ENCODE measurements at places on chromosomes 4 and X.

GRCh38 chr4:108651014-108651791 lies 804 bp downstream of the OSTC start:
- DNase-seq: no peak

DNA sequence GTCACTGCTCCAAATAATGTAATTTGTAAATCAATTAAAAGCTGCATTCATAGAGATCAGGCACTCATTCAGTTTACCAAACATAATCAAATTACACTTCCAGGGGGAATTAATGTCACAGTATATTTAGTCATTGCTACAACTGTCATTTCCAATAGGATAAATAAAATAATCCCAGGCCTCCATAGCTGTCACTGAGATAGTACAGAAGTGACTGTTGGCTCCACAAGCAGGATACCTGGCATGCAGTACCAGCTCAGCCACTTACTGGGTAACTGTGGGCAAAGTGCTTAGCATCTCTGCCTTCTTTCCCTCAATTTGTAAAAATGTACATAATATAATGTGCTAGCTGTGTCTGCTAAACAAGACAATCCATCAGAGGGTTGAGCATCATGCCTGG lies 128.1 kb downstream of the CAMK2D start:
- DNase-seq: no peak

DNA sequence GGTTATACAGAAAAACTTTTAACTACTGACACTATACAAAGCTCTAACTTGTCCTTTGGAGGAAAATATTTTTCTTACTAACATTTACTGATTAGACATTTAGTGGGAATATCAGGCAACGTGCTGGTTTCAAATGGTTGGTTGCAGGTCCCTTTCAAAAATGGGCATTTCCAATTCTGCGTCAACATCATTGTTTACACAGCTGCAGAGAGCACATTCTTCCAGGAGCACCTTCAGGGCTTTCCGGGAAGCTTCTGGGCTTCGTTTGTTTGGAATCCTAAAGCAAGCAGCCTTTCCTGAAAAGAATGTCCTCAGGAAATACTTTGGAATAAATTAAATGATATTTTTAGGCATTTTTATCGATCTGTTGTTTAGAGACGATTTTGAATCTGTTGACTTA lies 289.7 kb downstream of the TRIML1 start:
- no peak for DNase-seq

GRCh38 chr4:170259631-170260153 lies 169.9 kb upstream of the AADAT start:
- no peak for DNase-seq

DNA sequence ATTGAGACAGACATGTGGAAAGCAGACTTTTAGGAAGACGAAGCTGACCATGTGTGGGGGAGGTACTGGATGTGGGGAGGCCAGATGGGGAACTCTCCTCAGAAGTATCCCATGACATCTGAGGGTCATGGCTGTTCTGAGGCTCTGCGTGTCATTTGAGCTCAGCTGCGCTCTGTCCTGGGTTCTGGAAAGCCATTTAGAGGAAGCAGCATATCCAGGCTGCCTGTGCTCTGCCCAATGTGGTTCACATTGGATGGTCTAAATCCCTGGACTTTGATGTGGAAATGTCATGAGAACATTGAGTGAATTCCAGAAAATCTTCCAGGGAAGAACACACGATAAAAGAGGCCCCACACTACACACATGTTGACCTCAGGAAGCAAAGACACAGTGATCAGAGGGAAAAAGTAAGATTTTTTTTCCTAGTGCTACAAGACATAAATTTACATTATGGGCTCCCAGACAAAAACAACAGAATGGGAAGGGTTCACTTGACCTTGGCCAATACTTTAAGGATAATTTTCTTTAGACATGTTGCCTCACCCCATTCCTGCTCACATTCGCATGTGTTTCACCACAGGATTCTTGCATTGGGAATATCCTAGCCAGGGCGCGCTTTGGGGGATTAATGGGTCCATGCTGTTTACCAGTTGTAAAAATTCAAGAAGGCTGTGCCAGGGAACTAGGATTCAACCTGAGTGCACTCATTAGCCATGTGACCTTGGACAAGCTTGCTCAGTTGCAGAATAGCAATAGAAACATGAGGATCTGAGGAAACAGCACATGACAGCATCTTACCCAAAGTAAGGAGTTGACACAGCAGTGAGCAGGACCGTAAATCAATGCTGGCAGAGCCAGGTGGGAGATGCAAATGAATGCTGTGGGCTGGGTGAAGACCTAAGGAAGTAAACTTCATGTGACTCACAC lies 73.2 kb upstream of the C1QTNF7 start:
- DNase-seq: no peak

GRCh38 chrX:10156199-10157031 lies at the start of gene CLCN4:
Gene CLCN4 (plus strand): TSS chrX:10156975. CDS start chrX:10185033, 28,058 bp downstream.
- no peak for DNase-seq

GRCh38 chr4:155339588-155339987 lies 37.2 kb downstream of the MAP9 start:
- no peak for DNase-seq

GRCh38 chrX:132406106-132406505 lies 82.7 kb downstream of the MBNL3 start:
- DNase-seq: no peak

DNA sequence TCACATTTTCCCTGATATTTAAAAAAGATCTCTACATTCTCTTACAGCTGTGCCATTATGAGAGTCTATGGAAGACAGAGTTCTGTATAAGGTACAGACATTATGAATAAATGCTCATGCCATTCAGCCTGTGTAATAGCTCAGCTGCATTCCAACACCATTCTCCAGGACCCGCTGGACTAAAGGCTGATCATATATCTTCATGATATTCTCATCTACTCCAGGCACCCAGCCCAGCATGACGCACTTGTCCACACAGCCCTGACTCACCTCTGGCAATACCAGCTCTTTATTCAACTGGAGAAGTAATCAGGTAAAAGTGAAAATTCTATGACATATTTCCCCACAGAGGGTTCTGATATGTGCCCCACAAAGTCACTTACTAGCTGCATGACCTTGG lies 437.5 kb upstream of the FGF16 start:
- no peak for DNase-seq

- no peak for DNase-seq
These were observed 775.6 kb downstream of the STIM2 start for GRCh38 chr4:27635936-27636913.

DNA sequence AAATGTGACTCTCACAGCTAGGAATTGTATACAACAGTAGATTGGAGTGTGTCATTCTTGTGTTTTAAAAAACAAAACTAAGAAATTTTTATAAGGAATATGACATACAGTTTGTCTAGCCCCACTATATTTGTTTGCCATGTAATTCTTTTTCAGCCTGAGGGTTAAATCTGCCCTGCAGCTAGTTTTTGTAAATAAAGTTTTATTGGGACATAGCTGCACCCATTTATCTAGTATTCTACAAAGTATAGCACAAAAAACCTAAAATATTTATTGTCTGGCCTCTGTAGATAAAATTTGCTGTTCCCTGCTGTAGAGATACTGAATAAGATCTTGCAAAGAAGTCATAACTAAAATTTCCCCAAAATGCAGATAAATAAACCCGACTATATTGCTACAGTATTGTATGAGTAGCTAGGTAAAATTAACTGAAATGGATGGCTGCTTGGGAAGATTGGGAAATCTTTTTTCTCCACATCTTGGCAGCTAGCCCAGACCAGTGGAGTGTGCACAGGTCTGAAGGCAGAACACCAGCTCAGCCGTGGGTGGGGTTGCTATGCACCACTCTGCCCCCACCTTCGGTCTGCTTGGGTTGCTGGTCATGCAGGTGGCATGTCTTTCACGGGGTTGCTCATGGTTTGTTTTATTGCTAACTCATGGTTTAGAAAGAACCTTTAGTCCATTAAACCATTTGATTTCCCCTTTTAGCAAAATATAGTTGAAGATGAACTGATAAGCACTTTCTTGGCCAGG lies 127.9 kb downstream of the KLHL8 start:
- no peak for DNase-seq

GRCh38 chr4:184848510-184848909 lies 22.7 kb upstream of the ACSL1 start:
- DNase-seq: no peak

GRCh38 chrX:3526071-3526470 lies 179.6 kb upstream of the MXRA5 start:
- no peak for DNase-seq

DNA sequence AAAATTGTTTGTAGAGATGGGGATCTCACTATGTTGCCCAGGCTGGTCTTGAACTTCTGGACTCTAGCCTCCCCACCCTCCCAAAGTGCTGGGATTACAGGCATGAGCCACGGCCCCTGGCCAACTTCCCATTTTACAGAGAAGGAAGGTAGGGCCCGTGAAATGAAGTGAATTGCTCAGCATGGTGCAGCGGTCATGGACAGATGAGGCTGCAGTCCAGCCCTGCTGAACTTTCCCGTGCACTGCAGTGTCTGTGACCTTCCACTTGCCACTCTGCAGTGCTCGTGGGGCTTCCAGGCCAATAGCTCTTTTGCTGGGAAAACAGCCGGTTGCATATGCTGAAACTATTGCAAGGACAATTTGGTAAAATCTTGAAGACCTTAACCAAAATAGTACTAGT lies 454.4 kb upstream of the FAT1 start:
- DNase-seq: no peak

GRCh38 chr4:113665036-113665435 lies 96.5 kb downstream of the CAMK2D start:
- no peak for DNase-seq

DNA sequence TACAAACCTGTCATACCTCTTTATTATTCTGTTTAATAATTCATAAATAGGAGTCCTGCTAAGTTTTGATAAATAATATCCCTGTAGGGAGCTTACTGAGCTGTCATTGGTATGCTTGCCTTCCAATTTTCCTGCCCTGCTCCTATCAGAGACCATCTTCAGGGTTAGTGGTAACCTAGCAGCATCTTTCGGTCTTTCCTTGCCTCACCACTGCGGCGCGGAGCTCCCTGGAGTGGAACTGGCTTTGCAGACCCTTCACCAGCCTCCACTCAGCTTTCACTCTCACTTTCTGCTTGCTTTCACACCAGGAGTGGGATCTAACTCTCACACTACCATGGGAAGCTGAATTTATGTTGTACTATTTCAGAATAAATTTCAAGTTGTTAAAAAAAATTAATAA lies 481.7 kb upstream of the ATOH1 start:
- no peak for DNase-seq

GRCh38 chr4:26964512-26964911 lies 103.9 kb downstream of the STIM2 start:
- no peak for DNase-seq

GRCh38 chrX:15384304-15384703 lies at the start of gene VEGFD:
Gene VEGFD (minus strand): TSS chrX:15384413. CDS start chrX:15383946, 467 bp downstream.
- DNase-seq: no peak

DNA sequence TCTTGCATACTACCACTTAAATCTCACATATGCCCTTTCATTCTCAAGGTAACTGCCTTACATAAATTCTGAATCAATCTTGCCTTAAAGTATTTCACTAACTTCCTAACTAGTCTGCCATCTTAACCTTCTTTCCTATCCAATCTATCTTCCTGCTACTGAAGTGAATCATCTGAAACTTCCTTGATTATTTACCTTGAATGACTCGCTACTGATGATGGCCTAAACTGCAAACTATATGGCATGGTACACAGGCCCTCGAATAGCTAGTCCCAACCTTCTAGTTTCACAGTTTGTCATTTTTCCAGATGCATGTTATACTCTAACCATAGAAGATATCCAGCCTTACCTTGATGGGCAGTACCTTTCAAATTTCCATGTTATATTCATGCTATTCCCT lies 19.9 kb downstream of the PHKA1 start:
- no peak for DNase-seq

DNA sequence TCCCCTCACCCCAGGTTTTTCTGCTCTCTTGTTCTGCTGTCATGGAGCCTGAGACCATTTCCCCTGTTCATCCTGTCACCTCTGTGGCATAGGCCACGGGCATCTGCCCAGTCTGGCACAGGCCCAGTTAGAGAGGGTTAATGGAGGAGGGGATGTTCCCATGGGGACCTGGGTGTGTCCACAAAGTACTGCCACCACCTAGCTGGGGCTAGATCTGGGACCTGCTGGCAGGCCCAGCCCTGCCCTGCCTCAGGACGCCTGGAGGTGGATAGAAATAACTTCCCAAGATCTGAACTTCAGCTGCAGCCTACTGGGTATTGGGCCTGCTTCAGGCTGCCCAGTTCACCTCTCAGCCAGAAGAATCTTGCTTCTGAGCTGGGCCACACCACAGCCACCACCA lies 13.5 kb downstream of the EFNB1 start:
- DNase-seq: no peak

GRCh38 chr4:40619600-40619999 lies 10.1 kb downstream of the RBM47 start:
- DNase-seq: no peak

DNA sequence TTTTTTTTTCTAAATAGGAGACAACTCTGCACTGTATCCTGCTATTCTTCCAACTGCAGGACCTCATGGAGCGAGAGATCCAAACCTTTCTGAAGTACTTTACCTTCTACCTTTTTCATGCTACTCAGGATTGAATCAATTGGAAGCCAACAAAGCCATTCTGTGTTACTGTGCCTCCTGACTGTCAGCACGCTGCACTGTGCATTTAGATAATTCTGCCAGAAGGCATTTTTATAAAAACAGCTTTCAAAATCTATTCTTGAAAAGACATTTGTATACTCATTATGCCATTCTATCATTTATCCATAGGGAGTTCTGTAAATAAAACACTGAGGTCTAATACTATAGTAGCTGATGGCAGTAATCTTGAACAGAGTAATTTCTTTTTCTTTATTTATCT lies 142.8 kb downstream of the SLIT2 start:
- DNase-seq: no peak

DNA sequence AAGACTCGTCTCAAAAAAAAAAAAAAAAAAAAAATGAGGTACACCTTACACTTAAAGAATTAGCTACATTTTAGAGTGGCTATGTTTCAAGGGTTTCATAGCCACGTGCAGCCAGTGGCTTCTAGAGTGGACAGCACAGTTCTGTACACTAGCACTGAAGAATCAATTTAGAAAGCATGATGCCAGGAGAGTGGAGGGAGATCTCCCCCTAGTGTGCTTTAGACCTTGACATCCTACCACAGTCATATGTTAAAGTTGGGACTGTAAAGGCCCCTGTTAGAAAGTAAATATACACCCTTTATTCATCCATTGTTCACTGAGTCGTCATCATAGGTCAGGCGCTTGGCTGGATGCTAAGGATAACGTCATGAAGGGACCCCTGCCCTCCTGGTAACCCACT lies 179.4 kb downstream of the QDPR start:
- no peak for DNase-seq

DNA sequence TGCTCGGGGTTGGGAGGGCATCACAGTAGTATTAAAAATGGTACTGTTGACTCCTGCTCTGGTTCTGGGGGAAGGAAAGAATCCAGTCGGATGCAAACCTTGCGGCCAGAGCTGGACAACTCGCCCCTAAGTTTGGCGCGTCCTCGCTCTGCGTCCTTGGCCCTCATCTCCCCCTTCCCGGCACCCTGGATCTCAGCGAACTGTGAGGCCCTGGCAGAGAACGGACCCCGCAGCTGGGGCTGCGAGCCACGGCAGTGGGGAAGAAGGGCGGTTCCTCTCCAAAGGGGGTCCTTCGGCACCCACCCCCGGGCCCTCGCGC lies 14.0 kb downstream of the ARHGEF6 start:
- no peak for DNase-seq

GRCh38 chr4:181870326-181870725 lies 372.9 kb upstream of the TENM3 start:
- no peak for DNase-seq

- no peak for DNase-seq
These were observed 20.5 kb upstream of the TMEM192 start for GRCh38 chr4:165133150-165133549.

Data from stimulated activated CD8-positive, alpha-beta memory T cell treated with anti-CD3 and anti-CD28 coated beads, Interleukin-12 subunit alpha, Interleukin-12 subunit beta, amount 100 ng/mL, for 1 hour (primary cell).